ENCODE measurements at places on chromosomes 7 and 10.

DNA sequence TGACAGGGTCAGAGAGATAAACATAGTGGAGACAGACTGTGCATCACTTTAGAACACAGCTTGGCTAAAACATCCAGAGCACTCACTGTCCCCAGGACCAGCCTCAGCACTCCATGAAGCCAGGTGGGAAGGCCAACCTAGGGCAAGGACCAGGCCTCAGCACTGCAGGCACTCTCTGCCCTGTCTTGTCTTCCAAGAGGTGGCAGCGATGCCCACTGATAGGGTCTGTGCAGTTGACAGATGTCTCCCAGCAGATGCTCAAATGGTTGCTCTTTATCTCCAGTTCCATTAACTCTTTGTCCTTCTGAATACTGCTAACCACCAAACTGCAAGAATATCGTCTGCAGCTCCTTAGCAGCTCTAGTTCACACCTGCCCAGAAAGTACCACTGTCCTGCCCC lies 9.1 kb downstream of the DDX56 start:
- DNase-seq: peak; percentile 24

- no peak for DNase-seq
Measured at GRCh38 chr10:88642209-88642608, 22.0 kb upstream of the LIPF start.

GRCh38 chr10:57320416-57320815 lies 947.3 kb downstream of the IPMK start:
- DNase-seq: no peak

DNA sequence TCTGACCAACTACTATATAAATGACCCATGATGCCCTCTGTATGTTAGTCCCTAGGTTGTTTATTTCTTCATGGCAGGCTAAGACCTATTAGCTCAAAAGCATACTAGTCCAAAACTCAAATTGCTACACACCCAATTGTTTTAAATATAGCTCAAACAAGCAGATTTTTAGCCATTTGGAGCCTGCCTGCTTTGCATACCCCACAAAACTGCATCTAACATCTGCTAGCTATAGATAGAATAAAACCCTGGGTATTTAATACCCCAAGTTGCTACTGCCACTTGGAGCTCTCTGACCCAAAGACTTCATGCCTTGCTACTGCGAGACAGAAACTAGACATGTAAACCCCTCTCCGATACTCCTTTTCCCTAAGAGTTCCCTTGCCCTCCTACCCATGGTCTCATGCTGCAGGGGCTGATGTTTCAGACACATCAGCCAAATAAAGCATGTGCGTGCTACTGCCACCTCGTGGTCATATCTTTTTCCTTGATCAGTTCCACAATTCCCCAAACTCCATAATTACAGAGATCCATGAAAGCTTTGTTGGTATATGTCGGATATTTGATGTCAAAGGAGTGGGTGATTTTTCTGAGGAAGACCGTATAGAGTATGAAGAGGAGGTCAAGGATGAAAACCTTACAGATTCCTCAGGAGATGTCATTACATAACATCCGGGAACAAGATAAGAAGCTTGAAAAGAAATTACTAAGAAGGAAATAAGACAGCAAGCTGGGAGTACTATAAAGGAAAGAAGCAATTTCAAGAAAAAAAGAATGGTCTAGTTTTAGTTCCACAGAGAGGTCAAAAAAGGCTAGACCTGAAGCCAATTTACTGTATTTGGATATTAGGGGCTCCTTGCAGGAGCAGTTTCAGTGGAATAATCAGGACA lies 386.6 kb downstream of the SH2D4B start:
- DNase-seq: no peak

DNA sequence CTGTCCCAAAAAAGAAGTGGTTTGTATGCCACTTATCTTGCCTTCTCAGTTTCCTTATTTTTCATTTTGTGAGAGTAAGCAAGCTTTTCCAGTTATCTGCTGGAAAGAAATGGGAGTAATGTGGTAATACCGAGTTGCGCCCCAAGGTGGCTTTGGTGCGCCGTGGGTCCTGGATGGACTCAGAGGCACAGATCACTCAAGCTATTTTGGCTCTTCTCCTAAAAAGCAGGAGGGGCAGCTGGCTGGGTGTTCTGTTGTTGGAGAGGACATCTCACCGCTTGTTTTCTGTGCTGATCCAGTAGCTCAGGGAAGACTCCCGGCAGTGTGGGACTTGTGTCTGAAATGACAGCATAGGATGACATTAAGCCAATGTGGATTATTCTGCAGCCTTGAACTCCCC lies 16.4 kb downstream of the PRKRIP1 start:
- DNase-seq: peak; percentile 76

GRCh38 chr7:28102797-28103196 lies 77.8 kb downstream of the JAZF1 start:
- no peak for DNase-seq

DNA sequence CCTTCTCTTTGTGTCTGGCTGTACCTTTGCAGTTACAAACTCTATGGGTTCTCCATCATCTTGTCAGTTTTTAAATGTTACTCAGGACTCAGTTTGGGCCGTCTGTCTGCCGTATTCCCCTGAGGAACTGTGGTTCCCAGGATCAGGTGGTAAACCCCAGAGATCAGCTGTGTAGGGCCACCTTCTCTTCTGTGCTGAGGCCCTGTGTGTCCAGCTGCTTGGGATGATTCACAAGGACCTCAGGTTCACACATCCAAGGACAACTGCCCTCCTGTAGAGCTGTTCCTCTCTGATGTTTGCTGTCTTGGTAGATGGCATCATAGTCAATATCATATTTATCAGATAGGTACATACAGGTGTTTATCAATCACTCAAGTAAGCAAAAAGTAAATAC lies 24.5 kb downstream of the CUL1 start:
- DNase-seq: no peak

DNA sequence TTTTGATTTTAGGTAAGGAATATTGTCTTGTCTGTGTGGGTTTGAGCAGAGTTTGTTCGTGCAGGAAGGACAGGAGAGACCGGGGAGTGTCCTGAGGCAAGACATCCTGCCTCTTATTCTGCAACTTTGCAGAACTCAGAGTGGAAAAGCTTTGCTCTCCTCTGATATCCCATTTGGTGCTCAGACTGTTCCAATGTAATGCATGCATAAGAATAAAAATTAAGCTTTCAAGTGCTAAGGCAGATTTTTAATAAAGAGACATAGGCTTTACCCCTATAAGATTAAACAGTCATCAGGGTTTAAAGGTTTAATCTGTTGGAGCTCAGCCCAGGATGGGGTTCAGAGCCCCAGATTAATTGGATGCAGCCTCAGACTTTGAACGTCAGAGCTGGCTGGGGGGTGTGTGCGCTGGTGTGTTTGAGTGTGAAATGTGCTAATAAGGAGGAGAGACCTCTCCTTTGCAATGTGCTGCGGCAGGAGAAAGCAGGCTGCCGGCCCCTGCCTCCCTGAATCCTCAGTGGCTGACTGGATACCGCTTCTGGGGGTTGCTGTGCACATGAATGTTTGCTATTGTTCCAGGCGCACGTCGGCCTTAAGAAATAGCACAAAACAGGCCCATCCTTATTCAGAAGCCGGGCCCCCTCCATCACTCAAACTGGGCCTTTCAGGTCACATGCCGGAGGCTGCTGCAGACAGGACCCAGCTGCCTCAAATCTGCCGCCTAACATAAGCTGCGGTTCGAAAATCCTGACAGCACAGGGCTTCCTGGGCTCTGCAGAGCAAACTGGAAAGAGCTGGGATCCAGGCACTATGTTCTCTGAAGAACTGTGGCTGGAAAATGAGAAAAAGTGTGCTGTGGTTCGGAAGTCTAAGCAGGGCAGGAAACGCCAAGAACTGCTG lies 84.1 kb upstream of the PRR15 start:
- DNase-seq: no peak

DNA sequence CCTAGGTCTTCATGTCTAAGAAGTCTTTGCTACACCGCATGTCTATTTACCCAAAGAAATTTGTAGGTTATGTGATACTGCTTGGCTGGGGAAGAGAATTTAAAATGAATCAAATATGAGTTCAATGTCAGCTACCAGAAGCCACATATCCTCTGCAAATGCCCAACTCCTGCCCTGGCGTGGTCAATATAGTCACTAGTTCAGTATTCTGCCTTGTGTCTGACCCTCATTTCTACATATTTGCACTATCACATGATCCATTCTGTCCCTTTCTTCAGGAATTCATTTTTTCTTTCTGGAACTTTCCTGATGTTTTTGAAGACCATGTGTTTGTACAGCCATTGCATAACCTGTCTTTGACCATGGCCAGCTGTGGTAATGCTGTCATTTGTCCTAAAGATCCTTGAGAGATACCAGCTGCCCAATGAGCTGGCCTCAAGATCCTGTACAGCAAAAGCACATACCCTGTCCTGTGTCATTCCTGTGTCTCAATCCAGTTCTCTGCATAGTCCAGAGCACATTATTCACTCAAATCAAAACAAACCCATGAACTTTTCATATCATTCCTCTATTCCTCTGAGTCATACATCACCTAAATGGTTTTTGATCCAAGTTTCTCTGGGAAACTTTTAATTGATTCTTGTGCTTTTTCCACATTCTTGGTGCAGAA lies 524.5 kb downstream of the PARD3 start:
- DNase-seq: no peak

- DNase-seq: no peak
Measured at GRCh38 chr10:96456296-96456840, 57.4 kb downstream of the TLL2 start.

DNA sequence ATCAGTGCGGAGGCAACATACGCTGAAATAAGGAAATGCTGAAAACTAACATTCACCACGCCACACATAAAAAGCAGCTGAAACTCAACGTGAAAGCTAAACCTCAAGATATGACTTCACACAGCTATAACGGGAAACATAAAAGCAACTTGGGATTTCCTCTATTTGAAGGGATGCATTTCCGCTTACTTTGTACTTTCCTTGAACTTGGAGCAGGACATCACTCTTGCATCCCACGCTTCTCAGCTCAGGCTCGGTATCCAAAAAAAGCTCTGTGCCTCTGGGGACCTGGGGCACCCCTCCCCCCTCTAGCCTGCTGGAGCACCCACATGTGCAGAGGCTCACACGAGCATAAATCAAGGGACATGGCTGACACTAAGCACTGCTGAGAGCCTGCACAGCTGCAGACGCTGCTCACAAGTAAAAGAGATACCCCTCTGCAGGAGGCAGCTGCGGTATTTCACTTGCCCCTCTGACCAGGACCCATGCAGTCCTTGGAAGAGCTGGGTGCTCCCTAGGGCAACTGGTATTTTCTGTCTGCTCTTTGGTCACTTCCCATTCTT lies 34.2 kb downstream of the PARD3 start:
- DNase-seq: no peak

- no peak for DNase-seq
Measured at GRCh38 chr10:80159166-80159873, 26.8 kb downstream of the PLAC9 start.

DNA sequence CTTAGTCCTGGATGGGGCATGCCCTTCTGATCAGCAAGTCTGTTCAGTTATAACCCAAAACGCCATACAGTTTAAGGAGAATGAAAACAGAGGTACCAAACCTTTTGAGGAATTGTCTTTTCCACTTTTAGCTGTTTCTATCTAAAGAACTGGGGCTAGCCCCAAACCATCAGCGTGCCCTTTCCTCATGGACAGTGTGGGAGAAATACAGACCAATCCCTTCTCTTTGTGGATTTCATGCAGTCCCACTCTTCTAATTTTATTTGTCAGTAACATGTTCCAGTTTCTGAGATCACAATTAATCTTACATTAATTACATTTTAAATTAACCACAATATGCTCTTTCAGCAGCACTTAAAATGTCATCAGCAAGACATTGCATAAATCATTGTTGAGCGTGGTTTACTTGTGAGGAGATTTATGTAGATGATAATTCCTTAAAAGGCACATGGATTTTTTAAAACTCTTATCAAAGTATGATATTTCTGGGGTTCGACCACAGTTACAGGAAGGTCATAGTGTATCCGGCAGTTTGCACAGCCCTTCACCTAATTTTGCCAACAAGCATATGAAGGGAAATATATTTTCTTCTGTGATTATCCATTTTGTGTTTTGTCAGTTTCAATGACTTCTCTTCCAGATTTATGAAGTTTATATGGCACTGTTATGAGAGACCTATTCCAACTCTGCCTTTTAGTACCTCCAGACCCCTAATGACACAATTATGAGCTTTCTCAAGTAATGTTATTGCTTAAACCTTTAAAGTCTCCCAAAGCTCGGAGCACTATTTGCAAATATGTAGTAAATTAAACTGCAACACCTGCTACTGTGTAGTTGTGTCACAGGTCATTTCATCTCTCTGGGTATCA lies 868.4 kb upstream of the C7orf33 start:
- DNase-seq: no peak

- no peak for DNase-seq
Measured at GRCh38 chr10:95394161-95394880, 103.5 kb upstream of the PDLIM1 start.

DNA sequence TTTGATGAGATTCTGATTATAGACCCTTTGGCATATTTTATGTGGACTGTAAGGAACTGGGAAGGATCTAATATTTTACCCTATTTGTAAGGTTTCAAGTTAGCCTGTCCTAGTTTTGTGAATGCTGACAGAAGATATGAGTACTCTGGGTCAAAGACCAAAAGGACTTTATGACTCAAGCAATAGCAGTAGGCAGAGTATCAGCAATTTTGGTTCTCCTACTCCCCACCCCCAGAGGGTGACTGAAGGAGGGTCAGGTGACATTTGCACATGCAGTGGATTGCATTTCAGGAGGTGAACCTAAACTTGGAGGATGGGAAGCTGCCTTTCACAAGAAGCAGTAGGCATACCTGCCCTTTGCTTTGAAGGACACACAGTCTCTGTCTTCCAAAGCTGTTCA lies 84.0 kb upstream of the KLF6 start:
- DNase-seq: no peak

GRCh38 chr7:142401951-142402350 lies 144.1 kb upstream of the PRSS58 start:
- DNase-seq: no peak

- no peak for DNase-seq
Measured at GRCh38 chr7:129644634-129645230, 33.2 kb downstream of the NRF1 start.
